ENCODE measurements at places on chromosomes 11 and 22.

DNA sequence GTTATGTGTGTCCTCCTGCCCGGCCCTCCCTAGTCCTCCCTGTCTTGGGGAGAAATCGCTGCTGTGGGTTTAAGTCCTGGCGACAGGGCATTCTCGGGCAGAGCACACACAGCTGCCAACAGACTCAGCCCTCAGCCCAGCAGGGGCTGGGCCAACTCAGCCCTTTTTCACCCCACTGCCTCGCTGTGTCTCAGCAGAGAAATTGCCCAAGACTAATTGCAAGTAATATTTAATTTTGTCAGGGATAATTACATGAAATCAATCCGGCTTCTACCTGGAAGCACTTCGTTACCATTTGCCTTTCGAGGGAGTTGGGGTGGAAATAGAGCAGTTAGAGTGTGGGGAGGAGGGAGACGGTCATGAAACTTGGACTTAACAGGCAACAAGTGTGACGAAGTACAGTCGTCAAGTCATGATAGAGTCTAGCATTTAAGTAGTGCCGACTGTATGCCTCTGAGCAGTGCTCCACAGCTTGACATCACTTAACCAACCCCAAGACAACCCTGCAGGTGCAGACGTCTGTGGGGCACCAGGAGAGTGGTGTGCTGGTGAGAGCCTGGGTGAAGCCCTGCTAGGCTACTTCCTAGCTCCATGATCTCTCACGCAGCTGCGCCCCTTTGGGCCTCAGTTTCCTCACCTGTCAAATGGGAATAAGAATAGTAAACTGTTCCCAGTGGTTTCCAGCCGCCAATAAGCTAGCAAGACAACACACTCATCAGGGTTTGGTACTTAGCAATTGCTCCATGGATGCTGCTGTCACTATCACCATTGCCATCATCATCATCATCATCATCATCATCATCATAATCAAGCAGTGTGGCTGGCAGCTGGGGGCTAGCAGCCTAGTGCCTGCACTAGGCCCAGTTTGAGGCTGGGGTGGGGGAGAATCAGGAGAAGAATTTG is 29.2 kb downstream of the MN1 start:
- no peak for DNase-seq

GRCh38 chr11:120898568-120898967 is 125.3 kb upstream of the TBCEL start:
- no peak for DNase-seq

- DNase-seq = no peak
Measured at GRCh38 chr22:38075105-38075825, 8.7 kb downstream of the SLC16A8 start.

- DNase-seq = no peak
Measured at GRCh38 chr11:46402957-46403902, 11.7 kb upstream of the CHRM4 start.

DNA sequence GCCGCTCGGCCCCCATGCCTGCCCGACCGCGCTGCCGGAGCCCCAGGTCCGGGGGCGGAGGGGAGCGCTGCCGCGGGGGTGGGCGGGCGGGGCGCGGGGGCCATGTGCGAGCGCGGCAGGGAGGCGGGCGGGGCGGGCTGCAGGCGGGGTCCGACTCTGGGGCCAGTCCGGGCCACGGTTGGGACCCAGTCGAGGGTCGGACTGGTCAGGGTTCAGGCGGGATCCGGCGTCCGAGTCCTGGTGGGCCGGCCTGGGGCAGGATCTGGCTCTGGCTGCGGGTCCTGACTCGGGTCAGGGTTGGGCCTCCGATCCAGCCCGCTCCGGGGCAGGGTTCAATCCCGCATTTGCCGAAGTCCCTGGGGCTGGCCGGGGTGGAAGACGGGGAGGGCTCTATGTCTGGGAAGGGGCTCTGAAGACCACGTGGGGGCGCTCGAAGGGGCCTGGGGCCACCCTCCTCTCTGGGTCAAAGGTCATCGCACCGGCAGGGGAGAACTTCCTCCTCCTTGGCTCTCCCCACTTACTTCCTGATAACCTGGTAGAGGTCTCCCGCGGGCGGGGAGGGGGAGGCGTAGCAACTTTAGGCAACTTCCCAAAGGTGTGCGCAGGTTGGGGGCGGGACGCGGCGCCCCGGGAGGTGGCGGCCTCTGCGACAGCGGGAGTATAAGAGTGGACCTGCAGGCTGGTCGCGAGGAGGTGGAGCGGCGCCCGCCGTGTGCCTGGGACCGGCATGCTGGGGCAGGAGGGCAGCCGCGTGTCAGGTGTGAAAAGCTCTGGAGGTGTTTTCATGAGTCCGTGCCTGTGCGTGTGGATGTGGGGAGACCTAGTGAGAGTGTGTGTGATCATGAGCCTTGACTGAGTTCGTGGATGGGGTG is 603 bp downstream of the ESRRA start:
- peak; percentile 45 for DNase-seq

- no peak for DNase-seq
Measured at GRCh38 chr11:78318321-78319114, 99.1 kb downstream of the GAB2 start.

- DNase-seq = no peak
Measured at GRCh38 chr22:46112405-46112804, 37.9 kb upstream of the PPARA start.

DNA sequence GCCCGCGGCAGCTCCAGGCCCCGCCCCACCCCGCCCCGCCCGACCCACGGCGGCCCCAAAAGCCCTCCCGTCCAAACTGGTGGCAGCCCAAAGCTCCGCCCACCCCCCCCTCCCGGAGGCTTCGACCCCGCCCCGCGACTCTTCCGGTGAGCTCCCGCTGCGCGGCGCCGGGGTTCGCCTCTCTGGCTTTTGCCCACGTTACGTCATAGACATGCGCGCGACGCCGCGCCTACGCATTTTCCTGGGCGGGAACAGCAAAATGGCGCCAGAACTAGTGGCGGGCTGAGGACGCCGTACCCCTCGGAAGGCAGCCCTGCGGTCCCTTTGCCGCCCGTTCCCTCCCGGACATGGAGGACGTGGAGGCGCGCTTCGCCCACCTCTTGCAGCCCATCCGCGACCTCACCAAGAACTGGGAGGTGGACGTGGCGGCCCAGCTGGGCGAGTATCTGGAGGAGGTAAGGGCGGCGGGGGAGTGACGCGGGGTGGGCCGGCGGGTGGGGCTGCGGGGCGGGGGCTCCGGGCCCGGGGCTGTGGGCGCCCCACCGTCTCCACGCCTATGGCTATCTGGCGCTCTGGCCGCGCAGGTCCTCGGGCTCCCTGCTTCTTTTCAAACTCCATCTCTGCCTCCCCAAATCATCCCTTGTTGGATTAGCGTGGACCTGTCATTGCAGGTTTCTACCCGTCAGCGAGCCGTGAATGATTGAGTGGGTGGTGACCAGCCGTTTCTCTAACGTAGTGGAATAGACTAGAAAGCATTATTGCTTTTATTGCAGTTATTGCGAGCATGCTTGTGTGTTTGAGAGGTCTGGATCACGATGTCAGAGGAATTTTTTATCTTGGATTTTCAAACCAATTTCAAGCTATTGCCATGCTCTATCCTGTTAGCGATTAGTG is at the start of gene NCAPH2:
NCAPH2 (plus strand) TSS at position 234 of the 894 bp plus-strand sequence; CDS start at position 348, 114 bp downstream.
- peak; percentile 98 for DNase-seq

DNA sequence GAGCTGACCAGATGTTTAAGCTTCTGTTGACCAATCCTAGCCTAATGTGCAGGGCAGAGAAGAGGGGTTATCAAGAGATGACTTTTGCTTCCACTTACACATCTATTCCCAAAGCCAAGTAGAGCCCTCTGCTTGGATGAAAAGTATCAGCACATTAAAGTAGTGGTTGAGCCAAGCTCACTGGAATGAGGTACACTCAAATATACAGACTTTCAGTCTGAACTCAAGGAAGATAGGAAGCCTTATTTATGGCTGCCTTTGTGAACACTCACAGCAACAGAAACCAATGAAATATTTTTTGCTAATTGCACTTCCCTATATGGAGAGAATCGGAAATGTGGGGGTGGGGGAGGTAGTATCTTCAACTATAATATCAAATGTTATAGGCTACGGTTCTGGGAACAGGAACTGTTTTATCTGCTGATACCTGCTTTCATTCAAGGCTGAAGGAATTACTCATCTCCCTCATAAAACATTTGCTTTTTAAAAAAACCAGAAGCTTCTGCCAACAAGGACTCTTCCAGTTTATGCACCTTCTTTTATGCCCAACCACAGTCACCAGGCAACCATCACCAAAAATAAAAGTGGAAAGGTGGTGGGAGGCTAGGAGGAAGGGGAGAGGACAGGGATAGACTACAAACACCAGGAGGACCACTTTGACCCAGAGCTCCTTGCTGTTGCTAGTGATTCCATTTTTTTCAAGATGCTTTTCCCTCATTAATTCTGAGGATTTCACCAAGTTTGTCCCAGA is 91.2 kb downstream of the CLPB start:
- no peak for DNase-seq

DNA sequence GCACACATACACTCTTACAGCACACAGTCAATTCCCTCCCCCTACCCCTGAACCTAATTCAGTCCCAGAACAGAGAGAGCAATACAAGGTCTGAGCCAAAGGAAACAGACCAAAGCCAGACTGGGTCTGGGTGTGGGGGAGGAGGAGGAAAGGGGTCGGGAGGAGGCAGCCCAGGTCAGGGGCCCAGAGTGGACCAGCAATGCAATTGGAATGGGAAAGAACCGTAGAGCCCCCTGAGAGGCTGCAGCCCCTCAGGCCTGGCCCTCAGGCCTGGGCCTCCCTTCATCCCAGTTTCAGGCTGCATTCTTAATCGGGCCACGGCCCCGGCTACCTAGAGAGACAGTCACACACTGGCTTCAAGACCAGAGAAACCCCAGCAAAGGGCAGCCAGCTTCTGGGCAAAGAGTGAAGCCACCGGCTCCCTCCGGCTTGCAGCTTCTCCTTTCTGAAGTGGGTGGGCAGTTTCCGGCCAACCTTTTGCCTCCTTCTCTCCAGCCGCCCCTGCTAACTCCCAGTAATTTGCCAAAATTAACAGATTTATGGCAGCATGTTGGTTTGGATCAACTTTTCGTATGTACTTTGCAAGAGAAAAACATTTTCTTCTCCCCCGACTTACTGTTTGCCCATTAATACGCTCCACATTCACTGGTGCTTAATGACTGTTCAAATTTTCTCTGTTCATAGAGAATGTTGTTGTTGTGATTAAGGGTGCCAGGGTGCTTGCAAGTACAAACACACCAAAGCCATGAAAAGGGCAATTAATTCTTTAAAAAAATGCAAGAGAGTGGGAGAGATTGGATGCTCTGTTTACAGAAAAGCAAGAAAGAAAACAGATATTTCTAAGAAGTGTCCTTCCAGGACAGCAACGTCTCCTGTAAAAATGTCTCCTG is 488.3 kb downstream of the MN1 start:
- DNase-seq = no peak

GRCh38 chr11:28017816-28018215 is 90.1 kb downstream of the KIF18A start:
- DNase-seq = no peak

- peak; percentile 38 for DNase-seq
Measured at GRCh38 chr11:2929950-2930703, 907 bp upstream of the PHLDA2 start.

DNA sequence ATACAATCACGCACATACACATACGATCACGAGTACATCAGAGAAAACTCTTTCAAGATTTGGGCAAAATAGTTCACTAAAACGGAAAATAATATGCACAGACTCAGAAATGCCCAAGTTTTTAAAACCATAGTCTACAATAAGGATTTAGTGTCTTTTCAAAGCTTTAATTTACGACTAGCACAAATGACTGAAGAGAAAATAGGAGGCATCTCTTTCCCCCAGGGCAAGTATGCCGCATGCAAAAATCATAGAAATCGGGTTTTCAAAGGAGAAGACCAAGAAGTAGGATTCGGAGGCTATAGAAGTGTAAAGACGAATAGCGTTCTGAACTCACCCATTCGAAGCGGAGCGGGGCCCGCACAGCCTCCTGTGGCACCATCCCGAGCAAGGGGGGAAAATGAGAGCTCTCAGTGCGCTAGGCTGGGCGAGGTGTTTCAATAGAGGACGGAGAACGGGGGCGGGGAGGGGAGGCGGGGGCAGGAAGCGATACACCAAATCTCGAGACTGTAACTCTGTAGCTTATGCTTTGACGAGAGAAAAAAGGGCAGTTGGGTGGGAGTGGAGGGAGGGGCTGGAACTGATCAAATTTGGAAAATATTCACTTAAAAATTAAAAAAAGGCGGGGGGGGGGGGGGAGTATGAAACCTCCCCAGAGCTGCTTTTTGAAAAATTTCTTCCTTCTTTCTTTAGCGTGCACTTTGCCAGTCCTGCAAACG is 15.8 kb downstream of the BLID start:
- no peak for DNase-seq

Measured in stimulated activated CD4-positive, alpha-beta T cell treated with anti-CD3 and anti-CD28 coated beads, TNF-alpha, amount 100 ng/mL, for 48 hours (primary cell).